ENCODE measurements at places on chromosomes 11 and 22.

DNA sequence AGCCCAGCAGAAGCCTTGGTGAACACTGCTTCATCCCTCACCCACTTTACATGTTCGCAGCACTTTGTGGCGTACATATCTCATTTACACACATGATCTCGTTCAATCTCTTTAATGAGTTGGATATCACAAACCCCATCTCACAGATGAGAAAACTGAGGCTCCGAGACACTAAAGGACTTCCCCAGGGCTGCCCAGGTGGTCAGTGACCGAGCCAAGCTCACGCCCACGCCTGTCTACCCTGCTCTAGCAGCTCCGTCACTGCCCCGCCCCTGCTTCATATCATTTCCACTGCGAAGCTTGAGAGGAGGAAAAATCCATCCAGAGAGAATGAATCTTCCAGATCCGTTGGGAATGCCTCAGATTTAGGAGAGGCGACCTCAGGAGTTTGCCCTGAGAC, 11.8 kb upstream of the DSCAML1 start:
- DNase-seq, result no peak

DNA sequence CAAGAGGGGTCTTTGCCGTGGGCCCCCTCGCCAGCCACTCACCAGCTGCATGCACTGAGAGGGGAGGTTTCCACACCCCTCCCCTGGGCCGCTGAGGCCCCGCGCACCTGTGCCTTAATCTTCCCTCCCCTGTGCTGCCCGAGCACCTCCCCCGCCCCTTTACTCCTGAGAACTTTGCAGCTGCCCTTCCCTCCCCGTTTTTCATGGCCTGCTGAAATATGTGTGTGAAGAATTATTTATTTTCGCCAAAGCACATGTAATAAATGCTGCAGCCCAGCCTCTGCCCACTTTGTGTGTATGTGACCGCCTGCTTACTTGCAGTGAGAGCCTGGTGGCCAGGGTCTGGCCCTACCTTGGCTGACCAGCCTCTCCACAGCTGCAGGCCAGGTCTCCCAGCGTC, 2.8 kb upstream of the CRACR2B start:
- DNase-seq, result no peak

DNA sequence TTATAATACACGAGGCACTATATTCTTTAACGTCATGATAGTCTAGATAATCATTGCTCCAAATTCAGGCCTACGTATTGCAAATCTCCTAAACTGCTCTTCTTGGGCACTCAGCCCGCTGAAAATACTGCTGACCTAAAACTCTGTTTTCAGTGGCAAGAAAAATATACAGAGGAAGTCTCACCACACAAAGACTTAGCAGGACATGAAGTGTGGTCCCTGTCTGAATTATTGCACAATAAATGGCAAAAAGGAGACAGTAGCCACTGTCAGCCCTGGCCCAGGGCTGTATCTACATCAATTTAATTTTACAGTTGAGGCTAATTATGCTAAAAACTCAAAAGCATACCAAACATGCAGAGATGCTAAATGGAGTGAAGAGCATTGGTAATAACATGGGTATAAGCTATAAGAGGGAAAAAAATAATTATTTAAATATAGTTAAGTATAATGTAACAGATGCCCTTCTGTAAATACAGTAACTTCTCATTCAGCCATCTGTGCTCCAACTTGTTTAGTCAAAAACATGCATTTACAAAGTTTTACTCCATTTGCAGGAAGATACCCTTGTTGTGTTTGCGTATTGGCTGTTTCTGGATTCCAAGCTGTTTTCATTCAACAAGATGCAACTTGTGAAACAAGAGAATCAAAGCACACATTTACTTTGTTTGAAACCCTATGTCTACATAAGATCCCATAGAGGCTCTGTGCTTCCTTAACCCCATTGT, 800.0 kb upstream of the LUZP2 start:
- DNase-seq, result no peak

- no peak for DNase-seq
Observed at GRCh38 chr22:49954991-49955580, 5.5 kb upstream of the PIM3 start.

- DNase-seq, result no peak
Observed at GRCh38 chr22:37823134-37823985, at the start of gene GALR3. Gene GALR3, plus strand, starts transcription at chr22:37823382. Its CDS starts 25 bp downstream, at chr22:37823407.

GRCh38 chr11:69721745-69722144, 17.9 kb upstream of the FGF19 start:
- DNase-seq, result no peak
